Cardiac muscle cell (in vitro differentiated cells and primary cell): ENCODE measurements at places on chromosomes 2 and 18. TPM values are rescaled to one million over a fixed set of nuclear protein-coding genes. Genes with fewer than 3 reads are reported as not detected.

DNA sequence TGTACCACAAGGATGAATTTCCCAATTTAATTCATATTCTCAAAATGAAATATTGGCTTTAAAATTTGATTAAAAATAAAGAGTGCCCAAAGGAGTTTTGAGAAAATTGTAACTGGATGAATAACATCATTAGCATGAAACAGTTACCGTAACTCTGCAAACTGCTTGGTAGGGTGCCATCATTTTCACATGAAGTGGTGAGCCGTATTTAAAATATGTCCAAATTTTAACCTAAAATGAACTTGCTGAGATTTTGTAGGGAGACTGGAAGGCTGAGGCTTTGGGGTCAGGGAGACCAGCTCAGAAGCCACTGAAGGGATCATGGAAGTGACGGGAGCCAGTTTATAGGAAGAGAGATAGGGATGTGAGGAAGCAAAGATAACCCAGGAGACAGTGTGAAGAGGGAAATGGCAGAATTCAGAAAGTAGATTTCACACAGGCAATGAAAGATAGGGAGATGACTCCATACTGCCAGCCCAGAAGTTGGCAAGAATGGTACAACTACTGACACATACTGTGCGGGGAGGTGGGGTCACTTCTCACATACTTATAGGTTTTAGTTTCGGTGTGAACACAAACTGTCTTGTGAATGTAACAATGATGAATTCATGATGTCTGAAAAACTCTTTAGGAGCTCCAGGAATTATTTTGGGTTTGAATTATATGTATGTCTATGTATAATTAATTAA is 53.8 kb downstream of the EFEMP1 start:
- no peak for DNase-seq
- H3K4me1 ChIP-seq: no peaks in the 10 kb centered on the region
- H3K4me3 ChIP-seq: no peak overlapping the region
- H3K27ac ChIP-seq: no peak overlapping the region
- H3K27me3 ChIP-seq: no peaks in the 10 kb centered on the region

Gene CYP1B1
- 0.18 TPM in 1 of 2 replicates, not detected in the other for total RNA-seq

GRCh38 chr2:48424866-48425265 is 105.1 kb upstream of the STON1 start:
- no peak overlapping the region for H3K27ac ChIP-seq
- DNase-seq: no peak
- H3K4me1 ChIP-seq: no peaks in the 10 kb centered on the region
- no peaks in the 10 kb centered on the region for H3K36me3 ChIP-seq
- no peak overlapping the region for H3K4me3 ChIP-seq

DNA sequence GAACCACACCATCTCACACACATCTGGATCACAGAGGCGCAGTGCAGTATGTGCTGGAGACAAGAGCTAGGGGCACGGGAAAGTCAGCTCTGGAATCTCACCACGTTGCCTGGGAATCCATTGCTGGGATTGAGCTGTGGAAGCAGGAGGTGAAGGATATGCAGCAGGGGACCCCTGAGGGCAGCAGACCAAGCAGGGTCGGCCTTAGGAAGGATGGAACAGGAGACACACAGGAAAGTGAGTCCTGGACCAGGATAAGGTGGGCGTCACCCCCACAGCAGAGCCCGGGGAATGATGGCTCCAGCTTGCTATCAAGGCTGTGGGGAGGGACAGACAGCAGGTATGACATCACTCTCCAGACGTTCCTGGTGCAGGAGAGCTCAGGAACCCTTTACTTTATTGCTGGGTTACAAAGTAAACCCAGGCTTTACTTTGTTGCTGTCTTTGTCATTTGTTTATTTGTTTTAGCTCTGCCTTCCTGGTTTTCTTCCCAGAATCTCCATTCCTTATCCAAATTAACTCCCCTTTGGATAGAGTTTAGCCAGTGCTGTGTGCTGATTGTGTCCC is 329.8 kb upstream of the MYT1L start:
- H3K4me1 ChIP-seq: peaks cover 9% of the 10 kb centered on the region
- H3K27me3 ChIP-seq: no peaks in the 10 kb centered on the region
- no peak overlapping the region for H3K27ac ChIP-seq
- no peaks in the 10 kb centered on the region for H3K36me3 ChIP-seq
- no peak overlapping the region for H3K4me3 ChIP-seq
- DNase-seq: no peak

DNA sequence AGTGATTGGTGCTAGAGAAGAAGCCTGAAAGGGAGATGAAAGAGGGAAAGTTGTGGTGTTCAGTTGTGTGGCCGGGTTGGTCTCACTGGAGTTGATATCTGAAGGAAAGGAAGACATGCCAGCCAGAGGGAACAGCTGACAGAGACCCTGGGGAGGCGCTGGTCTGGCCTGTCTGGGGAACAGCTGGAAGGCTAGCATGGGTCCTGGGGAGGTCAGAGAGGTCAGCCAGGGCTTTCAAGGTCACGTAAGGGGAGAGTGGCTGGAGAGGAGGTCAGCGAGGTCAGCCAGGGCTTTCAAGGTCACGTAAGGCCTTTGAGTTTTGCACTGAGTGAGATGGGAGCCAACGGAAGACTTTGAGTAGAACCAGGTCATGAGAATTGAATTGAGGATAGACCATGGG is 11.0 kb downstream of the DYSF start:
- H3K36me3 ChIP-seq: no peaks in the 10 kb centered on the region
- no peak overlapping the region for H3K27ac ChIP-seq
- H3K27me3 ChIP-seq: peaks cover 29% of the 10 kb centered on the region

GRCh38 chr2:187011206-187011832 is 162.3 kb upstream of the ZSWIM2 start:
- H3K4me1 ChIP-seq: no peaks in the 10 kb centered on the region
- no peak for DNase-seq
- no peaks in the 10 kb centered on the region for H3K27me3 ChIP-seq

GRCh38 chr2:8983571-8983970 is 19.9 kb downstream of the MBOAT2 start:
- peaks cover 13% of the 10 kb centered on the region for H3K4me1 ChIP-seq
- no peak overlapping the region for H3K4me3 ChIP-seq
- DNase-seq: no peak

DNA sequence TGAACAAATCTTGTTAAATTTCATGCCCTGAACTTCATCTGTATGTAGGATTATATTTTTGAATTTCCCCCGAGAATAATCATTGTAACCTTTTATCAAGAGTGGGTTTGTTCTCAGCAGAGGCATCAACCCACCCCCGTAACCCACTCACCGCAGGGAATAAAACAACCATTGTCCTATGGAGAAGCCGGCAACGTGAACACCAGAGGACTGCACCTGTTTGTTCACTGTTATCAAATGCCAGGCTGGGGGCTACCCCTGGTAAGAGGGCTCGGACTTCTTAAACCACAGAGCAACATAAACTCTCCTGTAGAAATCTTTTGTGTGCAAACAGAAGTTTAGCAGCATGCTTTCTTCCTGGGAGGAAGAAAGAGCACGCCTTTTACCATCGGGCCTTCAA is 610.4 kb downstream of the ERBB4 start:
- H3K4me1 ChIP-seq: peaks cover 13% of the 10 kb centered on the region
- no peak for DNase-seq
- no peaks in the 10 kb centered on the region for H3K27me3 ChIP-seq

Gene CCDC102B
- 8.2 and 13.0 TPM in 2 replicates for total RNA-seq

Gene AQP12A
- total RNA-seq: not detected in 2 replicates

- no peak for DNase-seq
- H3K27ac ChIP-seq: no peak overlapping the region
- H3K27me3 ChIP-seq: no peaks in the 10 kb centered on the region
- H3K36me3 ChIP-seq: no peaks in the 10 kb centered on the region
These were observed 43.3 kb upstream of the RAB1A start for GRCh38 chr2:65172994-65173790.

Gene PDE1A
- 0.06 and 0.32 TPM in 2 replicates for total RNA-seq

- no peaks in the 10 kb centered on the region for H3K36me3 ChIP-seq
- H3K4me3 ChIP-seq: no peak overlapping the region
- no peak overlapping the region for H3K27ac ChIP-seq
- no peak for DNase-seq
- no peaks in the 10 kb centered on the region for H3K27me3 ChIP-seq
These were observed 5.3 kb upstream of the MC4R start for GRCh38 chr18:60377778-60378469.

GRCh38 chr2:181356526-181357130 is 100.6 kb upstream of the ITGA4 start:
- DNase-seq: no peak
- no peaks in the 10 kb centered on the region for H3K36me3 ChIP-seq
- H3K4me3 ChIP-seq: no peak overlapping the region
- H3K4me1 ChIP-seq: no peaks in the 10 kb centered on the region

GRCh38 chr2:42067521-42067920 is 19.7 kb downstream of the PKDCC start:
- H3K27ac ChIP-seq: no peak overlapping the region
- DNase-seq: no peak
- H3K4me3 ChIP-seq: no peak overlapping the region
- H3K36me3 ChIP-seq: no peaks in the 10 kb centered on the region
- peaks cover 26% of the 10 kb centered on the region for H3K4me1 ChIP-seq

GRCh38 chr2:121075006-121075551 is 209.9 kb downstream of the TFCP2L1 start:
- H3K4me1 ChIP-seq: peaks cover 4% of the 10 kb centered on the region
- no peak overlapping the region for H3K27ac ChIP-seq
- H3K36me3 ChIP-seq: no peaks in the 10 kb centered on the region
- H3K4me3 ChIP-seq: peak overlapping the region; percentile 20
- peak; percentile 92 for DNase-seq

GRCh38 chr2:86226636-86227520 is 27.6 kb downstream of the MRPL35 start:
- DNase-seq: no peak
- H3K36me3 ChIP-seq: no peaks in the 10 kb centered on the region
- no peak overlapping the region for H3K27ac ChIP-seq

DNA sequence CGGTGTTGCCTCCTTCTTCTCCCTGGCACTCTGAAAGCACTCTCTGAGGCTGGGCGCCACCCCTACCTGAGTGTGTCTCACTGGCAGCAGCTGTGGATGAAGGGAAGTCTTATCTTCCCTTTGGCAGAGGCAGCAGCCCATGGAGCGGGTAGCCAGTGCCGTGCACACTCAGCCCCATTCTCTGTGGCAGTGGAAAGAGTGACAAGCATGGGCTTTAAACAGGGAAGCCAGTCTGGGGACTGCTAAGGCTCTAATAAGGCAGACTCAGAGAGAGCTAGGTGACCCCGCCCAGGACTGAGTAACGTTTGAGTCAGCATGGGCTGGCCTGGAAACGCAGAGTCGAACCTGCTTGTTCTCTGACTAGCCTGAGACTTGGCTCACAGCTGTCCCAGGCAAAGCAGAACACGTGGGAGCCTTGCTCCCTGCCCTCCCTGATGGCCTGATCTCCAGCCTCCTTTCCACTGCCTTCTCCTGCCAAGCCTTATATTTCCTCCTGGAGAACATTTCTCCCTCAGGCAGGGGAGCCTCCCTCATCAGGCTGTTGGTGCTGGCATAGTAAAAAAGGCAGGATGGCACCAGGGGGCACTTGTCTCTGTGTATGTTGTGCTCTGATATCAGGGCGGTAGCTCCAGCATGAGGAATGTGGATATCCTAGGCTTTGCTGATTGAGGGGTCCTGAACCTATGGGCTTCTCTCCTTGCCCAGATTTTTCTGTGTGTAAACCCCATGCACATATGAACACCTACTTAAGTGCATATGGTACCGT is 93.9 kb upstream of the LGALSL start:
- peaks cover 97% of the 10 kb centered on the region for H3K27me3 ChIP-seq
- H3K4me1 ChIP-seq: no peaks in the 10 kb centered on the region
- no peaks in the 10 kb centered on the region for H3K36me3 ChIP-seq
- no peak overlapping the region for H3K4me3 ChIP-seq
- no peak overlapping the region for H3K27ac ChIP-seq

- H3K27ac ChIP-seq: no peak overlapping the region
- H3K4me3 ChIP-seq: no peak overlapping the region
- no peaks in the 10 kb centered on the region for H3K36me3 ChIP-seq
- no peak for DNase-seq
- H3K27me3 ChIP-seq: no peaks in the 10 kb centered on the region
These were observed 24.4 kb upstream of the TEX44 start for GRCh38 chr2:231568098-231568784.

Gene OSR1
- total RNA-seq: 20.8 and 22.3 TPM in 2 replicates

DNA sequence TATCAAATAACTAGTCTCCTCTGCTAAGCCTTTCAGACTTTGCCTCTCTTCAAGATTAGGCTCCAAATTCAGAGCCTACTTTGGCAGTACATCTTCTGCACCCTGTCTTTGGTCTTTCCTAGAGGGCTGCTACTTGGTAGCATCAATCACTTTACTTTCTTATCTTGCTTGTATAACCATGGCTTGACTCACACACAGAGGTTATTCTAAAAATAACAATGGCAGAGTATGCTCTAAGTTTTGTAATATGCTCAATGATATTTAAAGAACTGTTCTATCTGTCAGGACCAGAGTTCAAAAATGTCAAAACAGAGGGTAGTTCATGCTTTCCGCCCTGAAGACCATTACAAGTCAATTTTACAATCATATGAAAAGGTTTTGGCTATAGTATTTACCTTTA is 27.7 kb downstream of the THOC1 start:
- H3K27ac ChIP-seq: peak overlapping the region; percentile 93
- H3K4me3 ChIP-seq: no peak overlapping the region
- no peaks in the 10 kb centered on the region for H3K27me3 ChIP-seq
- peak; percentile 9 for DNase-seq
- peaks cover 12% of the 10 kb centered on the region for H3K36me3 ChIP-seq
